NCI-H526 treated with DMSO at 0.1 percent for 48 hours (cell line): ENCODE measurements at places on chromosomes 2 and 18.

DNA sequence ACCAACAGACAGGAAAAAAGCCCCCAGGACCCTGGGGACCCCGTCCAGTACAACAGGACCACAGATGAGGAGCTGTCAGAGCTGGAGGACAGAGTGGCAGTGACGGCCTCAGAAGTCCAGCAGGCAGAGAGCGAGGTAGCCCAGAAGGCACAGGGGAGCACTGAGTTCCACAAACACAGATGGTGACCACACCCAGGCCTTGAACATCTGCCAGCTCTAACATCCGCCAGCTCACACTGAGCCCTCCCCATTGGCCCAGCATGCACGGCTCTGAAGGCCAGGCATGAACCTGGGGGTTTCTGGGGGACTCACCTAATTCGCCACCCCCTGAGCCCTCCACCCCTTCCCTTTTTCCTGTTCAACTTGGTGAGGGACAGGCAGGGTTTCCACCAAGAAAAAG is 25.6 kb upstream of the PRLH start:
- DNase-seq = no peak

DNA sequence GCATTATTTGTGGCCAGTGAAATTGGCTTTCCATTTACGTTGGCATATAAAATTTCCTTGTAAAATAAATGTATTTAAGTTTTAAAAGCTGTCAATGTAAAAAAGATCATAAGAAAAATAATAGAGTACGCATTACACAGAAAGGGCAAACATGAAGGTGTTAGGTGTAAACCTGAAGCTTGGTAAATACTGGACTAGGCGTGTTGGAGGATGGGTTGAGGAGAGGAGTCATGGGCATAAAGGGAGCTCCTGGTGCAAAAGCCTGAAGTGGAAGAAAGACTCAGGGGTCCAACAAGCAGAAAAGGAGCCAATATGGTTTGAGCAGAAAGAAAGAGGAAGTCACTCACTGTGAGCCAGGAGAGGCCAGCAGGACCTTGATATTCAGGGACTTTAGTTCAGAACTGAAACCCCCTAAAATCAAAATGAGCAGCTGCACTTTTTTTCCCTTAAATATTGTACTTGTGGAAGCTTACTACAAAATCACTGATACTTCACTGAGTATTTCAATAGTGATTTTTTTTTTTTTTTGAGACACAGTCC is 24.4 kb downstream of the SP5 start:
- no peak for DNase-seq

DNA sequence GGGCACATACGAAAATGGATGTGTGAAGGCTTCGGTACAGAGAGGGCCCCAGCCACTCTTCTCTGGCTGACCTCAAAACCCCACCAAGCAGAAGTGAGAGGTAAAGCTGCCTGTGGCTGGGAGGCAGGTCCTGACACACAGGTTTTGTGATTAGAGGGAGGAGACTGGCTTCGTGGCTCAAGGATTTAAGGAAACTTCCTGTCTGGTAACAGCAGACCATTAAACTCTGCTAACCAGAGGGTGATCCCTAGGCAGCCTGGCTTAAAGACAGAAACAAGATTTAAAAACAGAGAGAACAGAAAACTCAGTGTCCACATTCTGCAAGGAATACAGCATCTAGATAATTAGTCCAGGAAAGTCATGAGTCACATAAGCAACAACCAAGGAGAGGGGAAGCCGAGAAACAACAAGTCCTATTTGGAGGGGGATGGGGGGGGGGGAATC is 101.9 kb downstream of the NFATC1 start:
- no peak for DNase-seq

DNA sequence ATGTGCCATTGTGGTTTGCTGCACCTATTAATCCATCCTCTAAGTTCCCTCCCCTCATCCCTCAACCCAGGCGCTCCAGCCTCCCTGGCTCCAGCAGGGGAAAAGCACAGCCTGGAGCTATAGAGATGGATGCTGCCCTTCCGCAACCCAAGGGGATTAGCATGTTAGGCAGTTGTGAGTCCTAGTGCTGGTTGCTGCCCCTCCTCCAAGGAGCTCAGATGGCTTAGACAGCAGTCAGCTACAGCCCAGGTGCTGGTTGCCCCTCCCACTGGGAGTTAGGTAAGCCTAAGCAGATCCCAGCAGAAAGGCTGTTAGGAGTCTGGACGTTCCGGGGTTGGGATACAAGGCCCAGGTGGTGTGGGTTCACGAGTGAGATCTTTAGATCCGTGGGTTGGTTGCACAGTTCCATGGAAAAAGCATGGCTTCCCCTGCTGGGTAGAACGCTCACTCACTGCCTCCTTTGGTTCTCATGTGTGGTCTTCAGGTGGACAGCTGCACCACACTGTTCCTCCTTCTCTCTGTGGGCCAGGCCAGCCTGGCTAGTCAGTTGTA is 446.1 kb downstream of the ZNF804A start:
- DNase-seq = no peak

- no peak for DNase-seq
Observed at GRCh38 chr2:8125741-8126711, 555.8 kb upstream of the ID2 start.

- DNase-seq = no peak
Observed at GRCh38 chr18:79756143-79756500, 41.6 kb upstream of the KCNG2 start.

DNA sequence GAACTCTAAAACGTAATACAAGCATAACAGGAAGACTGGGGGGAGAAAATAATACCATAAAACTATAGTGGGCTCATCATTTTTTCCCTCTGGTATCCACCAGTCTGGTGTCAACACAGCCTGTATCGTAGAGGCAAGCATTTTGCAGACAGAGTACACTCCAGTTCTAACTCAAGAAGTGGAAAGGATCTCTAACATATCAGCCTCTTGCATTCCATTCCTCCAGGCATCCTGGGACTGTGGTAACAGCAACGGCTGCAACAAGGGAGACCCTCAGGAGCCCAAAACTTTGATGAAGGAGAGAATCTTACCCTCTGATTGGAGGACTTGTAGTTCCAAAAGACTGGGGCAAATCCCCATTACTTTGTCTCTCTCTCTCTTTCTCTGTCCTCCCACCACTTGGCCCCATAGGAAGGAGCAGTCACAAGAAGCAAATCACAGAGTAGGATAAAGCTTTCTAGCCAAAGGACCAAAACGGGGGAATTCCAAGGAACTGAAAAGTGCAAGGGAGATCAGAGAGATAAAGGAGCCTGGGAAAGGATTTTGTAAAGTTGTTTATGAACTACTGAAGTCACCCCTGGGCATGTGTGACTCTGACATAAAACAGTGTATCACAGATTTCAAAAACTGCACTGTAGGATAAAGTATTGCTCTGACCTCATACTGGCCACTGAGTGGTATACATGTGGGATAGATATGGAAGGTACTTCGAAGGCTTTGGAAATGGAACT is 11.9 kb downstream of the FRZB start:
- DNase-seq = no peak

GRCh38 chr2:6986912-6987361 is 69.7 kb downstream of the RNF144A start:
- DNase-seq = peak; percentile 28

GRCh38 chr2:120936476-120937334 is 201.0 kb downstream of the GLI2 start:
- no peak for DNase-seq

- DNase-seq = no peak
Observed at GRCh38 chr2:237440819-237441281, 26.9 kb upstream of the COL6A3 start.

GRCh38 chr18:69889009-69889408 is 58.7 kb downstream of the CD226 start:
- no peak for DNase-seq

GRCh38 chr2:152781175-152781574 is 62.8 kb downstream of the ARL6IP6 start:
- no peak for DNase-seq

GRCh38 chr2:207130958-207131521 is 34.7 kb downstream of the KLF7 start:
- no peak for DNase-seq

GRCh38 chr2:121333834-121334558 is 49.0 kb upstream of the TFCP2L1 start:
- no peak for DNase-seq

GRCh38 chr2:182951948-182952663 is 85.7 kb upstream of the FRZB start:
- no peak for DNase-seq

DNA sequence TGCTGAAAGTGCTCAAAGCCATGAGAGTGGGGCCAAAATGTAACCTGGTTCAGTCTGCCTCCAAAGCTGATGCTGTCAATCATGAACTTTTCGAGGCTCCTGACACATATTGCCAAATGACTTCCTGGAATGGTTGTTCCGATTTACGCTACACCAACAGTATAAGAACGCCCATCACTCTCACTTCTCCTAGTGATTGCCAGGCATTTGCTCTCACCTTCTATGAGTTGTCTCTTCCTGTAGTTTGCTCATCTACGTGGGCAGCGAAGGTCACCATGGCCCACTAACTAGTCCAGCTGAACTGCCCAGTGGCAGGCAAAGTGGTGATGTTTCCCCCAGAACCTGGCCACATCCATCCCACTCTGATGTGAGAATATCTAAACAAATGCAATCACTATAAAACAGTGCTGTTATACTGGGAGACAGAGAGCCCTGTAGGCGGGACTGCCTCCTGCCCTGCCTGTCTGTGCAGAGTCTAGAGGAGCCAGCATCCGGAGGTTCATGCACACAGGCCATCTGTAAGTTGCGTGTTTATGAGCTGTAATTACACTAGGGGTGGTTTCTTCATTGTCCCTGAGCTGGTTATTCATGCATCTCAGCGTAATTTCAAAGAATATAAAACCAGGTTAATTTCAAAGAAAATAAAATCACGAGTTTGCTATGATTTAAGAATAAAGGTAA is 8.8 kb upstream of the CABLES1 start:
- DNase-seq = no peak

- DNase-seq = no peak
Observed at GRCh38 chr18:78986018-78986481, 6.4 kb downstream of the SALL3 start.

GRCh38 chr2:36556842-36557241 is 41.1 kb downstream of the FEZ2 start:
- DNase-seq = no peak

DNA sequence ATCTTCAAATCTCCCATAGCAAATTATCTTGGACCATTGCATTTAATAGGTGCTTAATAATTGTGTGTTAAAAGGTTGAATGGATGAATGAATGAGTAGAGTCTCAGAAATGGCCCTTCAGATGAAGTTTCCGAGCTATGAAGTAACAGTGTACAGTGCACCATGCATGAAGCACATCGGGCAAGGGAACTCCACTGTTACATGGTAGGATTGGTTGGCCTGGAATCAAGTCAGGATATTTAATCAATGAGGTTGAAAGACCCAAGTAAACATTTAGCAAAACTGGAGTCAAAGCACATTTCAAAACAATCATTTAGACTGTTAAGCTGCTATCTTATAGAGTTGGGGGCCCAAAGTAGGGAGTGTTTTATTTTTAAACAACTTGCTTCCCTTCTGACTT is 80.0 kb downstream of the APOB start:
- DNase-seq = no peak

GRCh38 chr18:6521803-6522418 is 107.2 kb upstream of the L3MBTL4 start:
- peak; percentile 7 for DNase-seq
